Naive thymus-derived CD8-positive, alpha-beta T cell (primary cell): ENCODE measurements at places on chromosomes 5 and 9.

GRCh38 chr5:27217155-27217956, 179.0 kb upstream of the CDH9 start:
- DNase-seq, result no peak

DNA sequence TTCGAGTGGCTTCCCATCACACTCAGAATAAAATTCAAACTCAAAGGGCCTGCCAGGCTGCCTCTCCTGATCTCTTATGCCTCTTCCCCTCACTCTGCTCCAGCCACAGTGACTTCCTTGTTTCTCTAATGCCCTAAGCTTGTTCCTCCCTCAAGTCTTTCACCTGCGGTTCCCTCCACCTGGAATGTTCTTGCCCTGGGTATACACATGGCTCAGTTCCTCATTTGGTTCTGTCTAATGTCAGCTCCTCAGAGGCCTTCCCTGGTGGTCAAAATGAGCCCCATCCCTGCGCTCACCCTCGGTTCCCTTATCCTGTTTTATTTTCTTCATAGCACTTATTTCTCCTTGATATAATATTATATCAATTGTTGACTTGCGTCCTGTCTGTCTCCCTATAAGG, 12.7 kb upstream of the CYSTM1 start:
- DNase-seq, result no peak

- no peak for DNase-seq
Observed at GRCh38 chr5:92380069-92380770, 997.1 kb upstream of the ARRDC3 start.

DNA sequence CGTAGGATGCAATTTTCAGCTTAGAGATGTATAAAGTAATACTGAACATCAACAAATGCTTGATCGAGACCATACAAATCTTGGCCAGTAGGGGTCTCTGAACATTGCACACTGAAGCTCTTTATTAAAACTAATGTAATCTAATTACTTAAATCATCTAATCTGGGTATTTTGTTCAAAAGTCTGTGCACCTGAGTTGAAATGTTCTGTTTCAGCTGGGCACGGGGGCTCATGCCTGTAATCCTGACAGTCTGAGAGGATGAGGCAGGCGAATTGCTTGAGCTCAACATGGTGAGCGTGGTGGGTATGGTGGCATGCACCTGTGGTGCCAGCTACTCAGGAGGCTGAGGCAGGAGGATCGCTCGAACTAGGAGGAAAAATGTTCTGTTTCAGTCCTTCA, 41.0 kb downstream of the ESM1 start:
- DNase-seq, result peak; percentile 38

- no peak for DNase-seq
Observed at GRCh38 chr5:65359981-65360380, 121.7 kb downstream of the ADAMTS6 start.

DNA sequence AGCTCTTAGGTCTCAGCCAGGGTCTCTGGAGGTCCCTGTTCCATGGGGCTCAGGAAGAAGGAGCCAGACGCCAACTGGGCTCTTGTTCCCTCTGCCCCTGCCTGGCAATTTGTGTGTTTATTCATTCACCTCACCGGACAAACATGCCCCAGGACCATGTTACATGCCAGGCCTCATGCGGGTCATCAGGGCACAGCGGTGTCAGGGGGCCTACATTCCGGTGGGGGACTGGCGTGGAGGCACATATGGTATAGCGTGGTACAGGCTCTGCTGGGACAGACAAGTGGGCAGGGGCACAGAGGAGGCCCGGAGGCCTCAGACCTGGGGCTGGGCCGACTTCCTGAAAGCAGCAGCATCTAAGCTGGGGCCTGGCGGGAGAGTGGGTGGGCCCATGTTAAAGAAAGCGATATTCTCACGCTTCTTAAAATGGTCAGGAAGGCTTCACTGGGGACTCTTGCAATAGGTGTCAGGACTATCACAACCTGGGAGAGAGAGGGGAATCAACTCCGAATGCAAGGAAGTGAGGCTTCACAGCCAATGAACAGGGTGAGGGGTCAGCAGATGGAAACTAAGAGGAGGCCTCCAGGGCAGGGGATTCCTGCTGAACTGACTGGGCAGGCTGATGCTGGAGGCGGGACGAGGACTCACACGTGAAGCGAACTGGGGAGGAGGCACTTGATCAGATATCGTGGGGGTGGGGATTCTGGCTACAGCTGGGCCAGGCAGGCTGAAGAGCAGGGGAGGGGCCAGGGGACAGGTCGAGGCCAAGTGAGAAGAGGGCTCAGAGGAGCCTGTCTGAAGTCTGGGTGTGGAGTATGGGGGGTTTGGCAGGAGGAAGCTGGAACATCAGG, 41.9 kb downstream of the NCS1 start:
- DNase-seq, result no peak

- no peak for DNase-seq
Observed at GRCh38 chr5:164832516-164832915, 1327.1 kb downstream of the MAT2B start.

DNA sequence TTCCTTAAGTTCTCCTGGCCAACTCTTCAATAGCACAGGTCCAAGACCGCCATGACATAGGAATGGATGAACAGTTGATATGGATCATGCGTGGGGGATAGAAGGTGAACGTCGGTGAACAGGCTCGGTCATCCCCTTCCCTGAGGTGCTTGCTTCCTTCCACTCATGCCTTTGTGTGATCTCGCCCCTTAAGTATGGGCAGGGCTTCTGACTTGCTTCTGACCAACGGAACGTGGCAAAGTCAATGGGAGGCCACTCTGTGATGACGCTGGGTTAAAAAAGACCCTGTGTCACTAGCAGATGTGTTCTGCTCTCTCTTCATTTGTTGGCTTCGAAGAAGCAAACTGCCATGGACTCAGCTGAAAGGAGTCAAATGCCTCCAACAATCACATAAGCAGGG, 240.5 kb upstream of the TUT7 start:
- no peak for DNase-seq

DNA sequence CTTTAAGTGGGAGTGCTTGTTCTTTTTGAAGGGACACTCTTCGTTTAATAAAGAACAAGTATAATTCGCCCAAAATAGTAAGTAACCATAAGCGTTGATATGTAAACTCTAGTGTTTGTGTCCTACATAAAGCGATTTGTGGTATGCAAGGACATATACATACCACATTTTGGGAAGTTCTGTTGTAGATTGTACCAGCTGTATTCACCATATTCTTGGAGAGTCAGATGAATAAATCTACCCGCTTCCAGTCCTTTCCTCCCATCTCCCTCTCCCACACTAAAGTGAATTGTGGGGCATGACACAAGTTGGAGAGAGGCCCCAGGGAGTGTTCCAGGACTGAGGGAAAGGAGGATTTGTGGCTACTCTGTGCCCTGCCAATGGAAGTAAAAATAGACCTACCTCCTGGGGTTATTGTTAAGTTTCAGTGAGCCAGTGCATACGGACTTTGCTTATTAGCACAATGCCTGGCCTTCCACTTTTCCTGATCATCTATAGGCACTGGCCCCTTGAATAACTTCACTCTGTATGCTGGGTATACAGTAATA, 40.6 kb downstream of the ARHGAP26 start:
- DNase-seq, result no peak

DNA sequence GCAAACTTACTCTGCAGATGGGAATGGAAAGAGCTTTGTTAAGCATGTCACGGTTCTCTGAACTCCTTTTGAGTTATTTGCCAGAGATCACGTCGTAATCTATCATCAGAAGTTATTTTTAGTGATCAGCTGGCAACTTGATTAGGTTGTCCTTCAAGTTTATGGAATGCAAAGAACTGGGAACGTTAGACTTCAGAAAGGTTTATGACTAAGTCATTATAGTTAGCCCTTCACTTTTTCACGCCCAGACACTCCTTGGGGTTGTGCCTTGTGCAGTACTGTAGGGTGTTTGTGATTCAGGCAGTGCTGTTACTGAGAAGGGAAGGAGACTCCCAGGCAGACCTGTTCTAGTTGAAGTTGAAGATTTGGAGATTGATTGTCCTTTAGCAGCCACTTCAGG, 26.8 kb upstream of the PHF2 start:
- DNase-seq, result no peak

GRCh38 chr5:29069104-29069402, 2030.7 kb upstream of the CDH9 start:
- DNase-seq, result no peak

- DNase-seq, result no peak
Observed at GRCh38 chr9:94997727-94998126, 271.2 kb downstream of the AOPEP start.

- DNase-seq, result no peak
Observed at GRCh38 chr5:72314571-72315172, 5.4 kb downstream of the MRPS27 start.

- no peak for DNase-seq
Observed at GRCh38 chr5:176621661-176622079, 8.7 kb downstream of the SNCB start.

DNA sequence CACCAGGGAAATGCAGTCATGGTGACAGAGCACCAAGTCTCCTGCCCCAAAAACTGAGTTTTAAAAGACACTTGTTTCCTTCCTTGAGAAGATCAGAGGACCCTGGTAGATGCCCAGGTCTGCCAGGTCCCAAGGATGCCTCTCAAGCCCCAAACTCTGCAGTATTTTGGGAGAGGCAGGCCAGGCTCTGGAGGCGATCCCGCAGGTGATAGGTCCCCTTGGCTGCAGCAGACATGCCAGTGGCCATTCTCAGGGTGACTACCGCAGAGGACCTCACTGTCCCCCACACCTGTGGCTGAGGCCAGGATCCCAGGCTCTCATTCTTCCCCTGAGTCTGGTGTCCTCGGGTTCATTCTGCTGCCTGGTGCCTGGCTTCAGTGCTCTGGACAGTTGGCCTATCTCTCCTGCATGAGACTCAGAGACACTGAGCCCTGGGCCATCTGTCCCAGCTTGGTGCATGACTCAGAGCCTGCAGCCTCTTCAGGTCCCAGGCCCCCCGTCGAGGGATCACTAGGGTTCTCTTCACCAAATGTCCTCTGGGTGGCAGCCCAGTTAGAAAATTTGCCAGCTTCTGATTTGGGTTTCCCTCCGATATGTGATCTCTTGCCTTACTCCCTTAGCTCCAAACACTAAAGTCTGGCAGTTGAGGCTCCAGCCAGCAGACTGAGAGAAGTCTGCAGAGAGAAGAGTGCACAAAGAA, 59.7 kb upstream of the GARNL3 start:
- DNase-seq, result no peak

- DNase-seq, result no peak
Observed at GRCh38 chr5:116557669-116558271, 16.9 kb downstream of the SEMA6A start.

DNA sequence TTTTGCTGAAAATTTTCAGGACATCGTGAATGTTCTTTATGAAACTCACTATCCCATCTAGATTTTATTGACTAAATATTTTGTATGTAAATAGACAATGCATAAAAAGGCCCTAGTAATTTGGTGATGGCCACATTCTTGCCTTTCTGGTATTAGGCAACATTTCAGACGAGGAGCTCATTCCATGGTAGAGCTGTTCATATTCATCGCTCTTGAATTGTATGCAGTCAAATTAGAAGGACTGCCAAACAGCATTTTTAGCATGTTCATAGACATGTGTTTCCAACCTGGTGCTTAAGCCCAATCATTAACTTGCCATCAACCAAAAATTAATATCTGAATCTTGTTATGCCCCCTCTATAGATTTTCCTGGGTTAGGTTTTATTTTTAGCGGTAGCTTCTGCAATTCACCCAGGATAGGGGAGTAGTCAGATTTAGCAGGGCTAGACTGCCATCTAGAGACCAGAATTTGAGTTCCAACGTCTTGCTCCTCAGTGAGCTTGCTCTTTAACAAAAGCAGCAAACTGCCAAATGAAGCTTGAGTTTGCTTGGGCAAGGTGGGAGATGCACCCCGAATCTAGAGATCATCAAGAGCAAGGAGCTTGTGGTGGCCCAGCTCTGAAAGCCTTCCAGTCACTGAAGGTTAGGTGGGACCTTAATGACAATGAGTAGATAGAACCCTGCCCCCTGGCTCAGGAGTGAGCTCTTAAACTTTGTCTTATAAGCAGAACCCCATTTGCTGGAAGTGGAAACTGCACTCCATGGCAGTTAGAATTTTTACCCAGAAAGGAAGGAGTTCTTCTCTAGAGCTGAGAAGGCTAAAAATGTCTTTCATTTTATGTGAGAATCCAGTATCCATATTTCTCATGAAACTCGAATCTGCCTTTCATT, 456.2 kb downstream of the RASEF start:
- DNase-seq, result no peak

DNA sequence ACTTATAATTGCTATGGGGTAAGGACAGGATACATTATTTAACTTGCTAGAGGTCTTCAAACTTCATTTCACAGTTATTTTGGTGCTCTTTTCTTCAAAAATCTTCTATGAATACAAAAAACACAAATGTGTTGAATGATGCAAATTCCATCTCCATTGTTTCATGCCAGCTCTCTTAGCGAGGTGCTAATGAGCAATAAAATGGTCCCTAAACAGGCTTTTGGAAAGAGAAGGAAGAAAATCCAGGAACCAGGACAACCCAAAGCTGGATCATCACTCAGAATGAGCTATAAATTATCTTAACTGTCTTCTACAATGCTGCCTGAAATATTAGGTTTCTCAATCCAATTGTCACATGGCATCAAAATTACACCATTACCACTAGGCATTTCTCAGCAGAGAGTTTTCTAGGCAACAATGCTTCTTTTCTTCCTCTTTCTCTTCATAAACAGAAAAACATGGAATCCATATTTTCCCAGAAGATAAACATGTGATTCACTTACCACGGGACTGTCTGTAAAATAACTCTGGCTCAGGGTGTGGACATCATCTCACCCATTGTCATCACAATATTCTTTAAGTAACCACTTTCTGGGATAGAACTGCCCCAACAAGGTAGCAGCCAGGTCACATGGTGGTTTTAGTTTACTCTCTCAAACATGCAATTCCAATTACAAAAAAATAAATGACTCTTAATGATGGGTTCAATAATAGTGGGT, 249.4 kb downstream of the NPR3 start:
- DNase-seq, result no peak

GRCh38 chr5:136011414-136012001, 17.3 kb upstream of the TGFBI start:
- no peak for DNase-seq

- DNase-seq, result no peak
Observed at GRCh38 chr5:88884608-88884877, 1.6 kb upstream of the MEF2C start.

GRCh38 chr5:110785356-110785755, 46.5 kb downstream of the SLC25A46 start:
- no peak for DNase-seq

GRCh38 chr5:17218353-17219005, 1.0 kb downstream of the BASP1 start:
- no peak for DNase-seq

DNA sequence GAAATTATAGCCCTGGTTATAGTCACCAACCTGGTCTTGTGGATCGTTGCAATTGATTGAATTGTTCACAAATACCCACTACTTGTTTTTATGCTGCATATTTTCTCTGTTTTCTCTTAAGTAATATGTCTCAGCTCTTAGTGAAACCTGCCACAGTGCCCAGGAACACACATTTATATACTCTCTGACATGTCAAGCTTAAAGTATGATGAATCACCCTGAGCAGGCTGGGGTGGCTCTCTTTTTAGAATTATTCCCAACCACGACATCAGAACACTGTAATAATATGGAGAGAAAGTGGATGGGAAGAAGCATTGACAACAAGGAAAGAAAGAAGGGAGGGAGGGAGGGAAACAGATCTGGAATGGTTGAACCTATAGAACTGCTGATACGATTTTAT, 72.8 kb upstream of the ZNF608 start:
- no peak for DNase-seq

GRCh38 chr5:137470111-137470920, 28.8 kb downstream of the SPOCK1 start:
- no peak for DNase-seq
